ENCODE measurements at places on chromosomes 13 and 19.

GRCh38 chr13:98448642-98448928, 128.3 kb downstream of the STK24 start:
- DNase-seq: no peak

GRCh38 chr13:90502762-90503161, 844.7 kb upstream of the MIR17HG start:
- DNase-seq: no peak

DNA sequence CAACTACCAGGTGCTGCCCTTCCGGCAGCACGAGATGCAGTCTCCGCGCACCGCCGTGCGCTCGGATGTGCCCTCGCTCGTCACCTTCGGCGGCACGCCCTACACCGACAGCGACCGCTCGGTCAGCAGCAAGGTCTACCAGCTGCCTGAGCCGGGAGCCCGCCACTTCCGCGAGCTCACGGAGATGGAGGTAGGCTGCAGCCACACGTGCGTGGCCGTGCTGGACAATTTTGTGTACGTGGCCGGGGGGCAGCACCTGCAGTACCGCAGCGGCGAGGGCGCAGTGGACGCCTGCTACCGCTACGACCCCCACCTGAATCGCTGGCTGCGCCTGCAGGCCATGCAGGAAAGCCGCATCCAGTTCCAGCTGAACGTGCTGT, 15.2 kb upstream of the CRTC1 start:
- no peak for DNase-seq

GRCh38 chr13:98059276-98059675, 83.6 kb upstream of the FARP1 start:
- DNase-seq: no peak

GRCh38 chr13:23750383-23751121, 138.6 kb downstream of the MIPEP start:
- no peak for DNase-seq

DNA sequence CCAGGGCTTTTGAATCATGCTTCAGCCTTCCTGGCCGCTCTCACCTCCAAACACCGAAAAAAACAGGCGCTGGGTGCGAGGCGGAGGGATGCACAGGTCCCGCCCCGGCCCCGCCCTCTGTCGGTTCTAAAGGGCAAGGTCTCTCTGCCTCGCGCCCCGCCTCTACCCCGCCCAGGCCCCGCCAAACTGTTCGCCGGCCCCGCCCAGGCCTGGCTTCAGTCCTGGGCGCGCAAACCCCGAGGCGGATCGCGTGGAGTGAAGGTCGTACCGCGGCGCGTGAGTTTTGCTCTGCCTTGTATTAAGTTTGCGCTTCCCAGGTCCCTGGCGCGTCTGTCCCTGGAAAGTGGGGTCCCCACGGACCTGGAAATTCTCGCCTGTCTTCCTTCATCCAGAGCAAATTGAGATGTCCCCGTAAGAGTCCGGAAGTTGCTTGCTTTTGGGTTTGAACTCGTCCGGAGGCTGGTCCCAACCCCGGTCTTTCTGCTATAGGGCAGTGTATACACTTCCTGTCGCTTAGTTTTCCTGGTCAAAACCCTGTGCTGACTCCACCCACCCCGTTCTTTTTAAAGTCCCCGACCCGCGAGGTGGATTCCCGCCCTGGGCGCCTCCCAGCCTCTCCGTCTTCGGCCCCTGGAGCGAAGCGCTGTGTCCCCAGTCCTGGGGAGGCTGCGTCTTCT, 8.4 kb downstream of the ZNF808 start:
- DNase-seq: no peak

- no peak for DNase-seq
Observed at GRCh38 chr19:17184371-17184841, 30.8 kb upstream of the USE1 start.

DNA sequence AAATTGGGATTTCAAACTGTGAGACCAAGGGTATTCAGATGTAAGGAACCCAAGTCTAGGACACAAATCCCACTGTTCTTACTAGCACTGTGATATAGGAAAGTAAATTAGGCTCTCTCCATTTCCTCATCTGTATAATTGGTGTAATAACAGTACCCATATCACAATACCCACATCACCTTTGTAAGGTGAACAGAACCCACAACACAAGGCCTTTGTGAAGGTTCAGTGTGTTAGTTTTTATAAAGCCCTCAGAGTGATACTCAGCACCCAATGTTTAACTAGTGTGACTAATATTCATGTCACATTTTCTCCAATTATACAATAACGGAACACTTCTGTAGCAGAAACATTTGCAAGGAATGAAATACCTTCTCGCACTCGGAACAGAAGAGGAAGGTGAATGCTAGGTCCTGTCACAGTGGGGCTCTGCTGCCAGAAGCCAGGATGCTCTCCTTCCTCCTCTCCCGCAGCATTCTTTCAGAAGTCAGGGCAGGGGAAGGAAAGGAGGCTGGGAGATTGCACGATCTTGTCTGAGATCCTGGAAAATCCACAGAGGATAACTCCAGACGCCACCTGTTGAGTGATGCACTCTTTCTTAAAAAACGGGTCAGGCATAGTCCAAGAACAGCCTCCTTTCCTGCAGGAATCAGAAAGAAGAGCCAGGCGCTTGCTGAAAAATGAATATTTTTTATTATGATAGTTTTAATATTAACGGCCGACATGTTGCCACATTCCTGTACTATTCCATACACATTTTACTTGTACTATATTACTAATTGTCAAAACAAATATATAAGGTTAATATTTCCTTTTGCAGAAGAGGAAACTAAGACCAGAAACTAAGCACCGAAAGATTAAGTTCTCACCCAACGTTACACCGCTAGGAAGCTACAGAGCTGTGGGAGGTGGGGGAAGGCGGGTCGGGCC, 762 bp downstream of the ZNF45 start:
- no peak for DNase-seq

DNA sequence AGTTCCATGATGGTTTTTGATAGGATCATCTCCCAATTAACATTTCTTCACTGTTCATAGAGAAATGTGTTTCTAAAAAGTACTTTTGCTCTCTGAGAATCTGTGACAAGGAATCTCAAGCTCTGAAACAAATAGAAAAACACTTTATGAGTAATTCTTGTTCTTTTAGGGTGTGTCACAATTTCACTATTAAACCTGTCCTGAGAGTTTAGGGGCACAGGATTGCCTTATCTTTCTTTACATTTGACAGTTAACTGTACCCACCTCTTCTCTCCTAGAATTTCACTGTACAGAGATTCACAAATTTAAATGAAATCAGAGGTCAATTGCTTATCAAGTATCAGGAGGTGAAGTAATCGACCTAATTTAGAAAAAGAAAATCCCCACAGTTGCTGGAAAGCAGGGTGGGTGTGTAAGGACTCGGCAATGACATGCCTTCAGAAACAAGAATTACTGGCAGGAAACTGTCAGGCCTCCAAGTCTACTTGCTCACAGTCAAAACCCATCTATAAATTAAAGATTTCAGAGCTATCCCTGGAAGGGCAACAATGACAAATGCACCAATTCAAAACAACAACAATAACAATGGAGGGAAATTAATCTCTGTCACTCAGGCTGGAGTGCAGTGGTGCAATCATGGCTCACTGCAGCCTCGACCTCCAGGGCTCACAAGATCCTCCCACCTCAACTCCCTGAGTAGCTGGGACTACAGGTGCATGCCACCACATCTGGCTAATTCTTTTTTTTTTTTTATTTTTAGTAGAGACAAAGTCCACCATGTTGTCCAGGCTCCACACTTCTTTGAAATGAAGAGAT, 250.2 kb downstream of the ABCC4 start:
- DNase-seq: no peak

All from epithelial cell of prostate (primary cell).